ENCODE measurements at places on chromosomes 6 and 20.

DNA sequence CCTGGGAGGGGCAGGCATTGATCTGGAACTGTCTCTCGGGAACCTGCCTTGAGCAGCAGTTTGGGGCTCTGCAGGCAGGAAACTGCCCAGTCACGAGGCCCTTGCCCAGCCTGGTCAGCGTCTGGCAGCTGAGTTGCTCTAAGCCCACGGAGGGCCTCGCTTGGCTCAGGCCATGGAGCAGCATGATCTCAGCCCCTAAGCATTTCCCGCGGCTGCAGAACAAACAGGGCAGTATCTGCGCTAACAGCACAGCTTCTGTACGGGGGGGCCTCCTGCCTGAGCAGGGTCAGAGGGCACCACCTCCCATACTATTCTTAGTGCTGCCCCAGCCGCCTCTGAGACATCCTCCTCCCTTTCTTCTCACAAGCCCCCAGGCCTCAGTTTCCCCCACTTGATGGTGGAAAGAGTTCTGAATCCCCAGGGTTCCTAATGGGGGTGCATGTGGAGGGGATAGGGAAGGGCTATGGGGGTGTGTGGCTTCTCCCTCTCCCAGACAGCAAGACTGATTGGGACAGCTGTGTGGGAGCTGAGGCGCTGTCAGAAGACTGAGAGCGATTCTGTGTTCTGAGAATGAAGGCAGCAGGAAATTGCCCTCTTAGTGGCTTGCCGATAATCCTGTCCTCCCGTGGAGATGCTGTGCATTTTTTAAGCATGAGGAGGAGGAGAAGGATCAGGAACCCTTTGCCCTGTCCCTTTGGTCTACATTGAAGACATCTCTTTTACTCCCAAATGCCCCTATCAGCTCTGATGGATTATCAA is 46.4 kb downstream of the MOCS1 start:
- DNase-seq: no peak

- no peak for DNase-seq
These were observed 8.7 kb upstream of the RPS21 start for GRCh38 chr20:62378215-62378614.

GRCh38 chr20:21719592-21720214 is 14.2 kb downstream of the PAX1 start:
- peak; percentile 56 for DNase-seq

DNA sequence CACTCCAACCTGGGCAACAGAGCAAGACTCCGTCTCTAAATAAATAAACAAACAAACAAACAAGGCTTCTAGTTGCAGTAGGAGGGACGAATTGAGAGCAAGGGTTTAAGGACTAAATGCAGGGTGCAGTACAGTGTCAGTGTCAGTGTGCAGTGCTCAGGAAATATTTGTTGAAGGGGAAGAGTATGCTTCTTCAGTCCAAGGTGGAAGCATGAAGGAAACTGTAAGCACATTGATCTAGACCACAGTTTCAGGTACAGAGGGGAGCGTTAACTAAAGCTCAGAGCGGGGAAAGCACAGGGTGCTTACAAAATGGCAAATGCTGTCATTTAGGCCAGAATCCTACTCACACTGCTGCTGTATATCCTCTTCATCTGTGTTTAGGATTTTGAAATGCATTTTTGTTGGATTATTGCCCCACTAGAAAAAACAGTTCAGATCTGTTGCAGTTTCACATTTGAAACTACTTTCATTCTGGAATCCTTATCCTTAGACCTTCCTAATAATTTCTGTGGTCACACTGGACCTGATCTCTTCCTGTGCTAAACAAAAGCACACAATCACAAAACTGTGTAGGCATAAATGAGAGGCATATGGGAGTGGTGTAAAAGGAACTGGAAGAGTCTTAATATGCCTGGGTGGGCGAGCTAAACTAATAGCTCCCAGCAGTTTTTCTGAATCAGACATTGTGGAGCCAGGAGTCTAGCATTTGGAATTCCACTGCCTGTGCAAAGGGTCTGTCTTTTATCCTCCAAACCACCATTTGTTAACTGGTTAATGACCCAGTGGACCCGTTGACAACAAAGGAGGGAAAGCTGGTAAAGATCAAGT is 41.4 kb downstream of the CBFA2T2 start:
- DNase-seq: no peak

GRCh38 chr6:89073014-89073620 is 7.4 kb upstream of the PNRC1 start:
- DNase-seq: no peak

GRCh38 chr20:1885254-1885653 is 10.0 kb upstream of the SIRPA start:
- no peak for DNase-seq

DNA sequence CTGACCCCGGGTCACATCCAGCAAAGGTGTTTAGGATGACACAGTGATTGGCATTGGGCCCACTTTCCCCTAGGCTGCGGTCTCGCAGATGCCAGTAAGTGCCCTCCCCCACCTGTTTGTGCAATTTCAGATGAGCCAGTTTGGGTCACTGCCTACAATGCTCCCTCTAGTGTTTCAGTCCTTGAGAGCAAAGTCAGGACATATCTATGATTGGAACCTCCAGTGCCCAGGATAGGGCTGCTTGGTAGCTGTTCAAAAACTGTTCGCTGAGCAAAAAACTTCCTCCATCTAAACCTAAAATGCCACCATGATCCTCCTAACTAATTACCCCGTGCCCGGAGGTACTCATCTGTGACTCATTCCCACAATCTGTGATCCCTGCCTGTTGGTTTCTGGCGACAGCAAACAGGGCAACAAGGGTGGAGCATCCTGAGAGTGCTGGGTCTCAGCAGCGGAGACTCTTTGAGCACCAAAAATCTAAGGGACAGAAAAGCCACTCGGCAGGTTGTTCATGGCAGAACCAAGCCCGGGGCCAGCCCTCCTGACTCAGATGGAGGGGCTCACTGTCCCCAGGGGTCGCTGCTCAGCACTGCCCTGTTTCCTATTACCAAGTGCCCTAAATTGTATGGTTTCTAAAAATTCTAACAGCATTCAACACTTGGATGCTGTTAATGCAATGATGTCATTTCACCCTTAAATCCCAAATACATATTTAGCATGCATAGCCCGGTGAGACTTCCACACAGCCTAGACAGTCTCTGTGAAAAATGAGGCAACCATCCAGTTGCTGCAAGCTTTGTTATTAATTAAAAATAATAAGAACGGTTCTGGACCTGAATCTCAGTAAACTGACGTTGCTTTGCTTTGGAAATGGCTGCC is 5.0 kb downstream of the VSX1 start:
- DNase-seq: peak; percentile 69

DNA sequence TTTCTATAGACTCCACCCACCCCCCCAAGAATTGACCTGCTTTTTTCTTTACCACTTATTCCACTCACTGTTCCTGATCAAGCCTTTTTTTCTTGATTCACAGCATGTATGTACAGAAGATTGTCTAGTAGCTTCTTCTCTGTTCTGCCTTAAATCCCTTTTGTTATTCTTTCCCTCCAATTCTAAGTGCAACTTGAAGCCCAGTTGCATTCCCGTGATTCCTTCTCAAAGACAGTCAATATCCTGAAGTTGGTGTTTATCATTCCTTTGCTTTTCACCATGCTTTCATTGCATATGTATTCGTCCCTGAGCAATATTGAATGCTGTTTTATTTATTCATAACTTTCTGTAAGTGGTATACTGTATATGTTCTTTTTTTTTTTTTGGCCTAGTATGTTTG is 21.0 kb downstream of the XRN2 start:
- DNase-seq: no peak

DNA sequence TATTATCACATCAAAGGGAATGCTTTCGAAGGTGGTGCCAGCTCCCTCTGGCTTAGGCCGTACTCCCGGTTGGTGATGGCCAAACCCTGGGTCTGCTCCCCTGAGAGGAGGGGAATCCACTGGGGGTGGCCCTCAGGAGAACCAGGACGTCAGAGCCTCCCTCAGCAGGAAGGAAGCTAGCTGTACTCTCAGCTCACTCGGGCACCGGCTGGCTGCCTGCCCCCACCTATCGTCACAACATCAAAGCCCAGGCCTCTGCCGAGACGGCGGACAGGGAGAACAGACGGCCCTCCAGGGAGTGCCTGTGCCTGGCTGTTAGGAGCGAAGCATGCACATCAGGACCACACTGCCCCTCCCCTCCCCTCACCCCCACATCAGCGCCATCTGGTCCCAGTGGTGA is 9.2 kb upstream of the PGC start:
- DNase-seq: no peak

GRCh38 chr6:13528232-13528631 is 40.8 kb upstream of the GFOD1 start:
- DNase-seq: no peak

DNA sequence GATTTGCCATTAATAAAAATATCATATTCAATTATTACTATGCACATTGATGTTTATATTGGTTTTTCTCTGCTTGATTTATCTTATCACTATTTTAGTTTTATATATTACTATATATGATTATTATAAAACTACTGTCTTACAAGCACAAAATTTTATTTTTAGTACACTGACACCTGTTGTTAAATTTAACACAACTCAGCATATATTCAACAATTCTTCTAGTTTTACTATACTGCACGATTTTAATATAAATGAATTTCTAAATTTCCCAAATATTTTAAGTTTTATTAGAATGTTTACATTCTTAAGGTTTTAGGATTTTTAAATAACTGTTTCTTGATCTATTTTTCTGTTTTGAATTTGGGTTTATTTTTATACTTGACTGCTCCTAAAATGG is 889.8 kb upstream of the GJE1 start:
- DNase-seq: no peak

GRCh38 chr6:75922226-75922625 is 150.2 kb downstream of the IMPG1 start:
- DNase-seq: no peak

DNA sequence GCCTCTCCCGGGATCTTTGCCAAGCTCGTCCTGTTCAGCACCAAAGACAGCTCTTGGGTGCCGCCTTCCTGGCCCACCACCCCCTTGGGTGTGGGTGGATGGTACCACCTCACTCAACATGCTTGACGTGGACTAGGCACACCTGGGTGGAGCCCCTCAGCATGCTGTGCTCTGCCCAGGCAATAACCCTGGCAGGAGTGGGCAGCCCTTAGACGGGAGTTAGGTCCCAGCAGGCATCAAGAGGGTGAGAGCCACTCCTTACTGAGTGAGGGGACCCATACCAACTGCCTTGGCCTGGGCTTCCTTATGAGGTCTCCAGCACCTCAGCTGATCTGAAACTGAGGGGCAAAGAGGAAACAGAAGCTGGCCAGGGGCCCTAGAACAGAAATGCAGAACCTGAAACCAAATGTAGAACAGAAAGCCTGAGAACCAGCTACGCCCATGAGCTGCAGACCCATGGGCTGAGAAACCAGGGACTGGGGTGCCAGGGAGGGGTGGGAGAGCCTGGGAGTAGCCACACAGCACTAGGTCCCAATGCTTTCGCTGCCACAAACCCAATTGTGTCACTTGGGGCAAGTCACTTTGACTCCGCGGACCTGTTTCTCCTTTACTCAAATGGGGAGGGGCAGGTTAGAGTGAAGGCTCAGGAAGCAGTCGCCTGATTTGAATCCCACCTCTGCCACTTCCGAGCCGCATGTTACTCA is 2.0 kb downstream of the FGD2 start:
- DNase-seq: no peak

DNA sequence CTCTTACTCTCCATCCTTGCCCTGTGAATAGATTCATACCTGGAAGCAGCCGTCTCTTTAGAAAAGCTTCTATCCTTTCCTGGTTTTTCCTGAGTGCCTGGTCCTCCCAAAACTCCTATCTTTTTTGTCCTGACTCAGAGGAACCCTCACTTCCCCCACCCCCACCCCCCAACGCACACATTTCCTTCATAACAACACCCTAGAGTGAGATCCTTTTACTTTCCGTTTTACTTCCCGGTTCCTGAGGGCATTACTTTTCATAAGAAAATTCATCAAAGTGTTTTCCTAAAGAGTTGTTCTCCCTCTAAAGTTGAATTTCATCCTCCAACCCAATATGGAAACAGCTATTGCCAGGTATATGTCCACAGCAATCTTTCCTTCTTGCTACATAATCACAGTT is 327.0 kb downstream of the NRN1 start:
- no peak for DNase-seq

DNA sequence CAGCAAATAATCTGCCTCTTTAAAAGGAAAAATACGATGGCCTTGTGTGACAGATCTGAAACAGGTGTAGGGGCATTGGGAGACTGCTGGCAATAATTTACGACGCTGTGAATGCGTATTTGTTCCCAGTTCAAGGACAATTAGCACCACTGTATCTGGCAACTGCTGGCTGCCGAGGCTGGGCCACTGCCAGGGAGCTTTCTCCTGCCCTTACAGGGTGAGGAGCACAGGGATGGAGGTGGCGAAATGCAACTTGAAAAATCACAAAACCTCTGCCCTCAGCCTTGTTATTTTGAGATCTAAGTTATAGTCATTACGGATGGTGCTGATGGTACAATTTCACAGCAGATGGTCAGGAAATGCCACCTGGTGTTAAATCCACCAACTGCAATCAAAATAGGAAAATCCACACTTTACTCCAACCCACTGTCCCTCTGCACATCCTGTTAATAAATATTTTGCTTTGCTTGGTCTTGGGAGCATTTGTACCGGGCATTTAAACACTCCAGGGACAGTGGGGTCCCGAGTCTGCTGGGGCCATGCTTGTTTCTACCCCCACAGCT is 6.4 kb downstream of the MYLK4 start:
- DNase-seq: no peak

DNA sequence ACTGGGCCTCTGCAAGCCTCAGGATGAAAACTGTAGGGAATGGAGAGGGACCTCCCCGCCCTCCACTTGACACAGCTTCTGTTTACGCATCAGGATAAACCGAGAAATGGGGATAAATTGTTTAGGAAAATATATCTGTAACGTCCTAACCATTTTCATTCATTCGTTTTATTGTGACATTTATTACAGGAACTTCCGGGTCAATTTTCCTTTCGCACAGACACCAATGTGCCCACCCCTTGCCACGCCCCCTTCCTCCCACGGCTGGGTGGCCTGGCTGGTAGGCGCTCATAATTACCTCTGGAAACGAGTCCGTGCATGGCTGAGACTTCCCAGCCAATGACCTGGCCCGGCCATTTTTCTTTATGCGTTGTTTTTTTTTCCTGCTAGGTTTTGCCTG is 96.1 kb downstream of the BMP7 start:
- no peak for DNase-seq

GRCh38 chr6:126066053-126067048 is 80.0 kb downstream of the TRMT11 start:
- DNase-seq: no peak

DNA sequence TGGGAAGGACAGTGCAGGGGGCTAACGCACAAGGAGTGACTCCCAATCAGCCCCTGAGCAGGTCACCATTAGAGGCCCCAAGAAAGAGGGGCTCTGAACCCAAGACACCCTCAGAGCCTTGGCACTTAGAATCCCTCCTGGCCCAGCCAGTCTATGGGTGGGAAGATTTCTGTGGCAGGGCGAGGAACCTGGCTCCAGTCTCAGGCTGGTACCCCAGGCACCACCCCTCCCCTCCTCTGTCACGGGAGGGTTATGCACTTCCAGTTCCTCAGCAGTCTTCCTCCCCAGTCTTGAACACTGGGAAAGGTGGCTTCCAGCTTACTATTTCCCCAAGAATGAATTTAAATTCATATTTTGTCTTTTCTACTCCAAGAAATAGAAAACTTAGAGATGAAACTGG is 27.6 kb upstream of the SSTR4 start:
- DNase-seq: no peak

Data from DMS153 (cell line).